A172 (cell line): ENCODE measurements at places on chromosomes 11 and 22. TPM values are rescaled to one million over a fixed set of nuclear protein-coding genes. Genes with fewer than 3 reads are reported as not detected.

DNA sequence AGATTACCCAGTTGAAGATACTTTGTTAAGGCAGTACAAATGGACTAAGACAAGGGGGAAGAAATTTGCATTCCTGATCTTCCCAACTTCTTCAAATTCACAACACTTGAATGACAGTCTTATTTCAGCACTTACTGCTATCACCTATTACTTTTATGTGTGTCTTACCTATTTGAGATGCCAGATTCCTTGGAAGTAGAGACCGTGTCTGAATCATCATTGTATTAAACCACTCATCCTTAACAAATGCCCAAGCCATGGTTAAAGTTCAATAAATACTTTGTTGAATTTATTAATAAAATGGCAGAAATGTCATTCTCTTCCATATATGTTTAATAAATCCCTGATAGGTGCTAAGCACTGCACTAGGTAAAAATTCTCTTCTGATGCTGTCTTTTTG is 18.3 kb downstream of the SC5D start:
- DNase-seq = no peak

DNA sequence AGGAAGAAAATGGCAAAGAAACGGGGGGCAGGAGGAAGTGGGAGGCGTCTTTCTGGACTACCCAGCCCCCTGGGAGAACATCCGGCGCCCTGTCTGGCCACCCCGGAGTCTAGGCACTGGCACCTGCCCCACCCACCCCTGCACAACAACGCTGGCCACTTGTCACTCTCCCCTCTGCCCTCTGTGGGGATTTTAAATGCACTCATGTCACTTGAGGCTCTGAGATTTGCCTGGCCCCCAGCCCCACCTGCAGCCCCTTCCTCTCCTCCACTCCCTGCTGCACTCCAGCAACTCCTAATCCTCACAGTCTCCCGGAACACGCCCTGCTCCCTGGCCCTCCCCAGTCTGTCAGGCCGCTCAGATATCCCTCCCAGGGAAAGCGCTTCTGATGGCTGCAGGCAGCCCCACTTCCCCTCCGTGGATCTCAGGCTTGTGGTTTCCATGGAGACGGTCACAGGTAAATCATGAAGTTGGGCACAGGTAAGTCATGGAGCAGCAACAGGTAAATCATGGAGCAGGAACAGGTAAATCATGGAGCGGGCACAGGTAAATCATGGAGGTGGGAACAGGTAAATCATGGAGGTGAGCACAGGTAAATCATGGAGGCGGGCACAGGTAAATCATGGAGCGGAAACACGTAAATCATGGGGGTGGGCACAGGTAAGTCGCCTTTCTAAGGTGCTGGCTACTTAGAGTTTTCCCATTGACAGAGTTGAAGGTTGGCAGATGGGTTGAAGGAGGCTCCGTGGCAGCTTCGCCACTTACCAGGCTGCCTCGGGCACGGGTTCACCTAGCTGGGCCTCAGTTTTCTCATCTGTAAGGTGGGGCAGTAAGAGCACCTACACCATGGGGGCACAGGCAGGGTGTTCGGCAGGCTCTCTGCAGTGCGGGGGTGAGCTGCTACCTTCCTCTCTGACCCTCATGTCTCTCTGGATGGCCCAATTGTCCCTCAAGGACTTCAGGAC is 79.0 kb upstream of the SHISAL1 start:
- no peak for DNase-seq

The CRYBB3 gene
- not detected in 2 replicates for total RNA-seq

DNA sequence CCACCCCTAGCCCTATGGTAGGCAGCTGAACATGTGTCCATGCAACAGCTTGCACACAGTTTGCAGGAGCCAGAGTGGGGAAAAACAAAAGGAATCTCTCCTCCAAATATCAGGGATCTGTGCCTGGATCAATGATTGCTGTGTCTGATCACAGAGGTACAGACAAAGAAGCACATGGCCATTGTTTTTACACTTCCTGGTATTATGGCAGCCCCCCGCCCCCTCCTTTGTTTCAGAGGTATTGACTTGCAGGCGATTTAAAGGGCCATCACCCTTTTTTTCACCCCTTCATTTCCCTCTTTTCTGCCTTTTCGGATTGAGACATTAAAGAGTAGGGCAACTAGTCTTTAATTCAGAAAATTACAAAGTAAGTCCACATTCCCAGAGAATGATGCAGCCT is 453.0 kb upstream of the LUZP2 start:
- no peak for DNase-seq

The OR52I1 gene
- not detected in 2 replicates for total RNA-seq

The ROBO3 gene
- 15.1 and 17.1 TPM in 2 replicates for total RNA-seq

DNA sequence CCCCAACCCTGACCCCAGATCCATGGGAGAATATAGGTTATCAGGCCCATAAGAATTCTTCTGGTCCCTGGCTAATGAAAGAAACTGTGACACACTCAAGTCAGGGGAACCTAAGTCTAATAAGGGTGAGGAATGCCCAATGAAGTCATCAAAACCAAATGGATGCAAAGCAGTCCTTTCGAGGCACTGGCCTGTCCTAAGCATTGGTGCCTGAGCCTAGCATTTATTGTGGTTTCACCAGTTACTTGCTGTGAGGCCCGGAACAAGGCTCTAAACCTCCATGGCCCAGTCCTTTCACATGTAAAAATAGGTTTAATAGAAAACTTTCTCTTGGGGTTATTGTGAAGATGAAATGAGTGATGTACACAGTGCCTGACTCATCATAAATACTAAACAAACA is 712.6 kb downstream of the DLG2 start:
- no peak for DNase-seq

The TBX10 gene
- total RNA-seq = not detected in 2 replicates

DNA sequence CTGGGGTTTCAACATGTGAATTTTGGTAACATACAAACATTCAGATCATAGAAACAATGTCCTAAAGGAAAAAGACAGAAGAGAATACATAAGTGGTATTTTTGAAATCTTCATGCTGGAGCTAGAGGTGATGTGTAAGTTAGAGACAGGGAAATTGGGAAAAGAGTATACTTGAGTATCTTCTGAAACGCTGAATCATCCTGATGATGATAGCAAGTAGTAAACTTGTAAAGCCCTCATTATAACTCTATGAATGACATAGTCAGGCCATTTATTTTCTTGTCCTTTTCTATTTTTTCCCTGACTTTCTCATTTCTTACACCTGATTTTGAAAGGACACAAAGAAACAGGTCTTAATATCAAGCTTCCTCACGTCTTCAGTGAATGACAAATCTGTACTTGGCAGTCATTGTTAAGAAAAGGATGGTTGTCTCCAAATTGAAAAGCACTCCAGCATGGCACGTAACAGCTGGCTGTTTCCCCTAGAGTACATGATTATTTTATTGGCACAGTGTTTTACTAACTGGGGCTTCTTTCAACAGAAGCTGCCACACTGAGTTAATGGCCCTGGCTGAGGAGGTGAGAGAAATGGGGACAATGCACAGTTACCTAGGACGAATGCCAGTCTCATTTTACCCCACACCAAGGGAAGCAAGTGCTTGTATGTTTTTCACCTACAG is 140.7 kb upstream of the CTSC start:
- no peak for DNase-seq

GRCh38 chr11:134683860-134684259 is 271.8 kb upstream of the B3GAT1 start:
- no peak for DNase-seq

- peak; percentile 14 for DNase-seq
Measured at GRCh38 chr11:36235750-36236149, 53.5 kb downstream of the COMMD9 start.

GRCh38 chr11:117189941-117190544 is 9.1 kb upstream of the TAGLN start:
- no peak for DNase-seq

- no peak for DNase-seq
Measured at GRCh38 chr11:71250523-71251150, 1.7 kb downstream of the SHANK2 start.

The SLC37A2 gene
- 0.26 and 1.4 TPM in 2 replicates for total RNA-seq

The PRG2 gene
- total RNA-seq = not detected in 2 replicates

The FADD gene
- total RNA-seq = 66.0 and 69.0 TPM in 2 replicates

GRCh38 chr22:40428796-40429195 is 58.4 kb downstream of the SGSM3 start:
- DNase-seq = no peak

GRCh38 chr22:39724857-39725256 is 154.3 kb downstream of the CACNA1I start:
- DNase-seq = no peak

DNA sequence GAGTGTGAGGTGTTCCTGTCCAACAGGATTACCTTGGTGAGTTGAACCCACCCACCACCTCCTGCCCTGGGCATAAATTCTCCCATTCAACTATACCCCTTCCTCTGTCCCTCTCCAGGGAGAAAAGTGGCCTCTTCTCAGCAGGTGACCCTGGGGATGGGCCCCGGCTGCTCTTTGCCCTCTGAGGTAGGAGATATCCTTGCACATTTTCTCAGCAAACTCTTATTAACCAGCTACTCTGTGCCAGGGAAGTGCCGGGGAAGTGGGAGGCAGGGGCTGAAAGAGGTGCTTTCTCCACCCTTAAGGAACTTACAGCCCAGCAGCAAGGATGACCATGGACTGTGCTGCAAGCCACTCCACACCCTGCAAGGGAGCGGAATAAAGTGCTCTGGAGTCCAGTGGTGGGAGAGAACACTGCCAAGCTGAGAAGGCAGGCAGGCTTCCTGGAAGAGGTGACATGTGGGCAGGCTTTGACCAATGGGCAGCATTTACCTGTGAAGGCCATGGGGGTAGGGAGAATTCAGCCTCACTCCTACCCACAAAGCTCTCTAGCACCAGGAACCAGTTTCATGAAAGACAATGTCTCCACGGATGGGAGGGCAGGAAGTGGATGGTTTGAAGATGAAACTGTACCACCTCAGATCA is 21.9 kb upstream of the OAF start:
- DNase-seq = no peak

GRCh38 chr22:25990940-25991339 is 178.3 kb upstream of the SEZ6L start:
- DNase-seq = no peak

GRCh38 chr11:112826788-112827187 is 134.4 kb upstream of the NCAM1 start:
- no peak for DNase-seq

DNA sequence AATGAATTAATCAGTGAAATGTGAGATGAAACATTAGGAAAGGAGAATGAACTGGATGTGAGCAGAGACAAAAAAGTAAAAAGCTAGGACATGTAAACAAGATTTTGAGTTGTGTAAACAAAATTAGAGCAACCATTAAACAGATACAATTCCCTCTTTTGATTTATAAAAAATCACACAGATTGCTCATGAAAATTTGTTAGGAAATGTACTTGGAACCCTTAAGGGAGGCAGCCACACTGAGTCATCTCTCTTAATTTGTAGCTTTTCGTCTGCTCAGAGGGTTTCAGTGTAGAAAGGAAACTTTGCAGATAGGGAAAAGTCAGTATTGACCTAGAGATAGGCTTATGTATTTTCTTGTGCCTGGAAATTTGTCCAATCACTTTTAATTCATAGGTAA is 49.6 kb upstream of the ME3 start:
- DNase-seq = no peak

DNA sequence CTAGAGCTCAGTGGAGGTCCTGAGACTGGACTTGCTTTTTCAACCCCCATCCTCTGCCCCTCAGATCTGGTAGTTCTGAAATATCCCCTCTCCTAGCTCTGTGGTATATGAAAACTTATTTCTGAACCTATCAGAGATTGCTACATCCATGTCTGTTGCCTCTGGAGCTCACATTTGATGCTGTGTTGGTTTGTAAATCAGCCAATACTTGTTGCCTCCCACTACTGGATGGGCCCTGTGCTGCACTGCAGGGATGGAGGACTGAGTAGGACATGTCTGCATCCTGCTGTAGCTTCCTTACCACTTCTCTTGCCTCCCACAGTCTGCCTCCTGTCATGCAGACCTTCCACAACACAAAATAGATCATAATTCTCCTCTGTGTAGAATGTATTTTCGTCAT is 5.2 kb downstream of the OLFML1 start:
- DNase-seq = no peak

GRCh38 chr22:17772958-17773605 is 1.2 kb downstream of the BID start:
- DNase-seq = peak; percentile 57

- DNase-seq = no peak
Measured at GRCh38 chr22:35160268-35160667, 94.3 kb downstream of the ISX start.

The MYOD1 gene
- total RNA-seq = not detected in 2 replicates

DNA sequence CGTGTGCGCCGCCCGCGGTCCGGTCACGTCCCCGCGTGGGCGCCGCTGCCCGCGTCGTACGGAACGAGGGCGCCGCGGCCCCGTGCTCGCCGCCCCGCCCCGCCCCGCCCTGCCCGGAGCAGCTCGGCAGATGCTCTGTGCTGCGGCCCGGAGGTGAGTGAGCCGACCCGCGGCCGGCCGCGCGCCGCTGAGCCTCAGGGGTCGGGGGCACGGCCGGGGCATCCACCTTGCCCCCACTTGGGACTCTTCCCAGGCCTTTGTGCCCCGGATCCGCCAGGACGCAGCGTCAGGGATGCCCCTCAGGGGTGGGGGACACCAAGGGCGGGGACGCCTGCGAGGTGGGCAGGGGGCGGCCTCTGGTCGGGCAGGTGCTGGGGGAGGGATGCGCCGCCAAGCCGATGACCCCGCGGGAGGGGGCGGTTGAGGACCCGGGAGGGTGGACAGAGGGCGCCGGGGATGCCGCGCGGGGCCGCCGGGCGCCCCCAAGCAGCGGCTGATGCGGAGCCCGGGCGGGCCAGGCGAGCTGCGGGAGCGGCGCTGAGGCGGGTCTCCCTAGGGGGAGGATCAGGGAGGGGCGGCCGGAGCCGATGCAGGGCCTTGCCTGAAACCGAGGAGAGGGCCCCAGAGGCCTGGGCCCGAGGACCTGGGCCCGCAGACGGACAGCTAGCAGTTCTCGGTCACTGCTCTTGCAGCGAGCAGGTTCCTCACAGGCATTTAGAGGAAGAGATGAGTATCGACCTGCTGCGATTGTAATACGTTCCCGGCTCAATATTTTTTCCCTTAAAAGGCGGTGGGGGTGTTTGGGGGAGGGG is at the start of gene GNAZ:
Gene GNAZ, plus strand, starts transcription at position 102 of the 812 bp plus-strand sequence. CDS start 25,177 bp downstream, outside the sequence.
- DNase-seq = no peak

- no peak for DNase-seq
Measured at GRCh38 chr22:20469110-20469868, 26.3 kb downstream of the KLHL22 start.

- no peak for DNase-seq
Measured at GRCh38 chr11:2647953-2648352, 51.8 kb downstream of the KCNQ1OT1 start.

GRCh38 chr11:69215784-69216415 is 60.2 kb downstream of the SMIM38 start:
- DNase-seq = peak; percentile 77
